CD4-positive, alpha-beta T cell treated with Interleukin-17A for 4 hours (primary cell): ENCODE measurements at places on chromosomes 12 and 14.

DNA sequence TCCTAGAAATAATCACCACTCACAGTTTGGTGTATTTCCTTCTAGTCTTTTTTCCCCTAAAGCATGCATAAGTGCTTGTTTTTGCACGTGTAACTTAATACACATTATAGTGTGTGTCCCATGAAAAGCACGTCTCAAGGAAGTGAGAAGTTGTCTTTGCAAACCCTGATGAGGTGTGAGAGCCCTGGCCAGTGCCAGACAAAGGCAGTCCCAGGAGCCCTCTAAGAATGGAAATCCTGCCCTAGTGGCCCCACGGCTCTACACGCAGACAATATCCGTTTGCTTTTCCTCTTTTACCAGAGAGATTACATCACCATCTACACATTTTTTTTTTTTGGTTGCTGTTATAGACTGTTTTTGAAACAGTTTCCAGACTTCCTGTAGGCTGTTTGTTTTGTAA lies 85.5 kb upstream of the FZD10 start:
- DNase-seq, result no peak

- no peak for DNase-seq
Measured at GRCh38 chr12:11785712-11786111, 136.2 kb downstream of the ETV6 start.

DNA sequence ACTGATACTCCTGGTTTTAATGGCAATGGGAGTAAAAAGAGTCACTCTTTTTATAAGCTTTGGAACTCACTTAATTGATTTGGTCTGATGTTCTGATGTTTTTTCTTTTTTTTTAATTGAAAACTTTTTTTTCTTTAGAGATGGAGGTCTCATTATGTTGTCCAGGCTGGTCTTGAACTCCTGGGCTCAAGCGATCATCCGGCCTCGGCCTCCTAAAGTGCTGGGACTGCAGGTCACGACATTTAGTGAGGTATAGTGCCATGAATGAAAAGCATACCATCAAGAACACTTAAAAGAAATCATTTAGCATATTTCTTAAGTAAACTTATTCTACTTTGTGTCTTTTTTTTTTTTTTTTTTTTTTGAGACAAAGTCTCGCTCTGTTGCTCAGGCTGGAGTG lies 12.7 kb upstream of the EID3 start:
- no peak for DNase-seq

GRCh38 chr12:63882844-63883243 lies 38.3 kb downstream of the SRGAP1 start:
- DNase-seq, result no peak

- DNase-seq, result peak; percentile 93
Measured at GRCh38 chr12:1594261-1595025, at the start of gene FBXL14. TSS of gene FBXL14 (minus strand) at chr12:1594581. CDS start at chr12:1594066, 515 bp downstream.

DNA sequence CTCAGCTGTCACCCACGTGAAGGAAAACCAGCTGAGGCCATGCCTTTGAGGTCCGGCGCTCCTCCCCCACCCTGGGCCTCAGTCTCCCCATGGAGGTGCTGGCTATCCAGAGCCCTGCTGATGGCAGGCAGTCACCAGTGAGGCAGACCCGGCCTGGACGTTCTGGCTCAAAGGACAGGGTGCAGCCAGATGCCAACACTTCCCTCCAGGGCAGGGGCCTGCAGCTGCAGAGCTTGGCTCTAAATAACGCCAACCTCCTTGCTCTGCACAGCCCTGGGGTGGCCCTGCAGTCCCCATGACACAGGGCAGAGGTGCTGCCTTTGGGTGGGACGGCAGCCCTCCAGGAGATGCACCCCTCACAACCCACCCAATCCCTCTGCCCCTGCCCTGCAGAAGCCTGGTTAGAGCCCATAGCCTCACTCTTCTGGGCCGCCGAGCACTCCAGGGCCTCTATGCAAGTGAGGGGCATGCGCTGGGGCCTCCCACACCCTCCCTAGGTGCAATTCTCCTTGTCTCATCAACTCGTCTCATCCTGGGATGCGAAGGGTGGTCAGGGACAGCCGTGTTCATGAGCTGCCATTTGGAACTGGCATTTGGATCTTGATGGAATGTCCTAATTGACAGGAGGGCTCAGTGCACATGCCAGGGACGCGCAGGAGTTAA lies 30.4 kb downstream of the CCDC85C start:
- no peak for DNase-seq

DNA sequence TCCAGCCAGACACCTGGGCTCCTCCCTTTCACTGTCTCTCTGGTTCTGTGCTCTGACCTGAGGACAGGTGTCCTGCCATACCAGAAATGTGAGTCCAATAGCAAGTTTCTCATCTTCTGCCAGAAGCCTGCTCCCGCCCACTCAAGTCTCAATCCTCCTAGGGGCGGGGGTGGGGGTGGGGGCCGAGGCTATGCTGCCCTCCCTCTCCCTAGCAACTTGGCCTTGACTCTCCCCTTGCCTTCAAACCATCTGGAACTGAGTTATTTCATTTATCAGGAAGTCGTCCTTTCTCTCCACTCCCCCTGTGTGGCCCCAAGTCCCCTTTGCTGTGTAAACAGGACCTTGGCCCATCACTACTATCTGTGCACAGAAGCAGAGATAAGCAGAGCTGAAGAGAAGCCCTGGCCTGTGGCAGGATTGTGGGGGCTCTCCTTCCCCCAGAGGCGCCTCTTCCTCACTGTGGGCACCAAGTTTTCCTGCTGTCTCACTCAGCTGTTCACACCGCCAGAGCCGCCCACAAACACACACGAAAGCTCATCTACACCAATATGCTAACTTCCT lies 117.1 kb downstream of the DPF3 start:
- no peak for DNase-seq

DNA sequence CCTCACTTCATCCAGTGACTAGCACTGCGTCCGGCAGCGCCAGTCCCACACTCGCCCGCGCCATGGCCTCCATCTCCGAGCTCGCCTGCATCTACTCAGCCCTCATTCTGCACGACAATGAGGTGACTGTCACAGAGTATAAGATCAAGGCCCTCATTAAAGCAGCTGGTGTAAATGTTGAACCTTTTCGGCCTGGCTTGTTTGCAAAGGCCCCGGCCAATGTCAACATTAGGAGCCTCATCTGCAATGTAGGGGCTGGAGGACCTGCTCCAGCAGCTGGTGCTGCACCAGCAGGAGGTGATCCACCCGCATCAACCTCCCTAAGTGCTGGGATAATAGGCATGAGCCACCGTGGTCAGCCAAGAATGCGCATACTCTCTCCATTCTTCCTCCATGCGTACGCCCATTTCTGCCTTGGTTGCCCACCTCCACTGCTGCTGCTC lies 59.9 kb downstream of the IRF2BPL start:
- no peak for DNase-seq

- peak; percentile 67 for DNase-seq
Measured at GRCh38 chr14:24426912-24427536, 2.4 kb downstream of the CBLN3 start.

DNA sequence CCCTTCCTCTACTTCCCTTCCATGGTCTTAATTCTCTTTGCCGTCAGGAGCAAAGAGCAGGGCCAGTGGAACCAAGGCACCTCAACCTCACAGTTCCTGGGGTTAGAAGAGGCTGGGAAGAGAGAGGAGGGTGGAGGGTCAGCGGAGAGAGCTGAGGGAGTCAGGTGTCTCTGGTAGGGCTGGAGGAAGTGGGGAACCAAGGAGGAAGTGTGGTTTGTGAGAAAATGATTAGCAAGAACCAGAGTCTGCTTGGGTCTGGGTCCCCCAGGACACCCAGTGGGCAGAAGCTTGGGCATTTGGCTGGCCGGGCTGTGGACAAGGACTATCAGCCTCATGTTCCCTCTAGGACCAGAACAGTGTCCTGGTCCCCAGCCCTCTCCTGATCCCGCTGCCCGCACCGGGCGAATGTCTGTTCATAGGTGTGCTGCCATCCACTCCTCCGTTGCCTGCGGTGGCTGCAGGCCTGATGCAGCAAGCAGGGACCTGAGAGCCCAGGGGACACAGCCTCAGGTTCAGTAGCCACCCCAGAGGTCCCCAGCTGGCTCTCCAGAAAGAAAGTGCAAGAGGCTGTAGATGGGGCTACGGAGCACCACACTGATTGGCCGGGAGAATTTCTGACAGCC lies 2.3 kb downstream of the HOXC12 start:
- DNase-seq, result no peak

- no peak for DNase-seq
Measured at GRCh38 chr14:77790566-77791224, 9.2 kb upstream of the ADCK1 start.
